ENCODE measurements at places on chromosomes 7 and 10.

GRCh38 chr10:71188201-71188600 lies 24.2 kb upstream of the UNC5B start:
- DNase-seq = no peak

GRCh38 chr10:78474743-78475142 lies 441.1 kb downstream of the RPS24 start:
- no peak for DNase-seq

GRCh38 chr7:27590416-27590815 lies 72.3 kb downstream of the HIBADH start:
- no peak for DNase-seq

DNA sequence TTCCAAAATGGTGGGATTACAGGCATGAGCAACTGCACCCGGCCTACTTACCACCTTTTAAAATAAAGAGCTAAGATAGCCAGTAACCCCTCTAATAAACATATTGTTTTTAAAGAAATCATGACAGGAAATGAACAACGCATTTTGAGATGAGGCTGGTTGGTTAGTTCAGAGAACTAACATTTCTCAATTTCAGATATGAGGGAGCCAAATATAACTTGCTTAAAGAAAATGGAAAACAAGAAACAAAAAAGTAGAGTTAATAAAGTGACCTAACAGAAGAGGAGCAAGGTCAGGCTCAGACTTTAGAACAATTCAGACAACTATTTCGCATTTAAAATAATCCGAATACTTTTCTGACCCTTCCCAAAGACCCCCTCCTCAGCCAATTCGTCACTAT lies 254.9 kb upstream of the PHF14 start:
- no peak for DNase-seq

DNA sequence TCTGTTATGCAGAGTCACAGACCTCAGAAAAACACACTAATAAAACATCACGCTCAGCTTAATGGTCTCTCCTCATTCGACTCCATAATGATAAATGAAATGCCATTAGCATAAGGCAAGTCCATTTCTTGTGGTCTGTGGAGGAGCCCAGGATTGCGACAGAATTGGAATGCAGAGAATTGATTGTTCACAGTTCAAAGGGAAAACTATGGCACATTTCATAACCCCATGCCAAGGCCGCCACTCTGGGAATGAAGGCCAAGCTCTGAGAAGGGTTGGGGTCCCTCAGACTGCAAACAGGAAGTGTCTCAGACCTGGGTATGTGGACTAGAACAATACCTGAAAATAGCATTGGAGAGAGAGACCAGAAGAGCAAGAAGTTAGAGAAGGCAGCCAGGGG lies 398.9 kb downstream of the ADRA2A start:
- DNase-seq = no peak

GRCh38 chr7:84060760-84061261 lies 133.8 kb downstream of the SEMA3A start:
- DNase-seq = no peak

- DNase-seq = no peak
These were observed 266.8 kb downstream of the SORCS1 start for GRCh38 chr10:106897719-106898118.

DNA sequence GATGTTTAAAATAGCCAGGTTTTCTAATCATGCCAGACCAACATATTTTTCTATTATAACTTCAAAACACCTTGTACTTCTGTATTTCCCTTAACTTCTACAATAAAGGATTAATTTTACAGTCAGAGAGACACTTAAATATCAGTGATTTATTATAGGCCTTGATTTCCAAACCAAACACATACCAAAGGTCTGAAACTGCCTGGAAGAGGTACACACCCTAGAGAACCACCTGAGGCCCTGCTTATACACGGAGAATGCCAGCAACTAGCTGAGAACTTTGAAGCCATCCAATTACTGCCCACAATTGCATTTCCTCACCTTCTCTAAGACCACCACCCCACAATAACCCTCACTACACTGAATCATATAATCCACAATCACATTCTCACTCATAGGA lies 4.9 kb downstream of the CCDC6 start:
- no peak for DNase-seq

DNA sequence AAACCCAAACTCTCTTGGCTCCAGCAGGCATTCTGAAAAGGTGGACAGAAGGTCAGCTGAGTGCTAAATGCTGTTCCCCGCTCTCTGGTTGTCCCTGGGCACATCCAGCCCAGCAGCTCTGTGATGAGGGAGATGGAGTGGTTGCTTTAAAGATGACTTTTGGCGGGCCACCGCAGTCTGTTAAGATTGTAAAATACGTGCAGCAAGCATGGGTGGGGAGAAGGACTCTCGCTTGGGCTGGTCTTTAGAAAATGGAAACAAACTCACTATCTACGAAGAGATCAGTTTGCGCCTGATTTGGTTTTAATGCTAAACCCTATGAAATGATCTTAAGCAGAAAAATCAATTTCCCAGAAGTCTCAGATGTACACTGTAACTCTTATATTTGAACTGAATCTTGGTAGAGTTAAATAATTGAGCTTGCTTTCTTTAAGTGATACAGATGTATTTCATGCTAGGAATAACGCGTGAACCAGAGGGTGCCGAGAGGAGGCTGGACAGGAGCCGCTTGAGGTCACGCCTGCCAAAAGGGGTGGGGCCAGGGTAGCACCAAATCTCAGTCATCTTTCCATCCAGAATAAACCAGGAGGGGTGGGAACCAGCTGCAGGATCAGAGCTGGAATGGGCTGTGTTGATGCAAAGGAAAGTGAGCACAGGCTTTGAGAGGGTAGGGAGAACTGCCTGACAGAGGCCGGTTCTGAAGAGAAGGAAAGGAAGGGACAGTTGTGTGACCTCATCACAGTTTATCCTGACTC lies 170.2 kb upstream of the MKI67 start:
- DNase-seq = no peak

DNA sequence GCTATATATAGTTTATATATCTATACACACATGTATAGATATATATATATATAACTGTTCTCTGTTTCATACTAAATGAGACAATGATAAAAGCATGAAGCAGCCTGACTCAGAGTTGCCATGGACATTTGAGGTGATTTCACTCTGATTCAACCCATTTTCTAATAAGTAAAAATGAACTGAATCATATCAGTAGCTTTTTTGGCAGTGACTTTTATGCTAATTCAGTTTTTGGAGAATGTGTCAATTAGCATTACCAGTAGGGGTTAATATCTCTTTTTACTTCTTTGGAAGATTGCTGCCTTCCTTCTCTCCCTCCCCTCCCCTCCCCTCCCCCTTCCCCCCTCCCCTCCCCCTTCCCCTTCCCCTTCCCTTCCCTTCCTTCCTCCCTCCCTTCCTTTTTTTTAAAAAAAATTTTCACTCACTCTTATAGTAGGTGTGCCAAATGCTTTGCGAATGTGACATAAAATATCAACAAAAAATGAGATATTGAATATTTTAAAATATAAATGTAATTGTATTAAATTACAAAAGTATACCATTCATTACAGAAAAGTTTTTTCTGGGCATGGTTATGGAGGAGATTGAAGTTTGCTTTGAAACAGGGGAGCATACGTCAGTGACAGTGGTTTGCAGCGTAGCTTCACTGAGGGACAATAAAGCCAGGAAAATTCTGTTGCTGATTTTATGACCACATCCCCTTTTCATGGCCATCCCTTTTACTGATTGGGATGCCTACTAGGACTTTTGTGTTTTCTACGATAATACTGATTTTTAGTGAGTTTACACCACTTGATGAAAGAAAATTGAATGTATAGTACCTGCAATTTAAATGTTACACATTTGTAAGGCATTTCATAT lies 64.0 kb upstream of the KLF6 start:
- no peak for DNase-seq

DNA sequence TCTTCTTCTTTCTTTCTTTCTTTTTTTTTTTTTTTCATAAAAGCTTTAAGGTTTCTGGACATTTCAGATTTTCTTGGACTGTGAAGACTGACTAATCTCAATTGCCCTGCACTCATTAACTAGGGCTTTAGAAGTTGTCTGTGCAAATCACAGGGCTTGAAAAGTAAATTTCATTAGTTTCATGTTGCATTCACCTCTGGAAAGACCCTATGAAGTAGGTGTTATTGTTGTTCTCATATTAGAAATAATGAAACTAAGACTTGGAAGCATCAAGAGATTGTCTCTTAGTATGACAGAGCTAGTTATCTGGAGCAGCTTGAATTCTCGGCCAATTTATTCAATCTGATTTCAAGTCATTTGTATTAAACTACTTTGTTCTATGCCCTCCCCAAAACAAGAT lies 28.2 kb upstream of the SEMA3D start:
- no peak for DNase-seq

GRCh38 chr7:79272066-79272669 lies 181.3 kb downstream of the MAGI2 start:
- no peak for DNase-seq

GRCh38 chr7:4297918-4298219 lies 384.2 kb upstream of the FOXK1 start:
- no peak for DNase-seq

DNA sequence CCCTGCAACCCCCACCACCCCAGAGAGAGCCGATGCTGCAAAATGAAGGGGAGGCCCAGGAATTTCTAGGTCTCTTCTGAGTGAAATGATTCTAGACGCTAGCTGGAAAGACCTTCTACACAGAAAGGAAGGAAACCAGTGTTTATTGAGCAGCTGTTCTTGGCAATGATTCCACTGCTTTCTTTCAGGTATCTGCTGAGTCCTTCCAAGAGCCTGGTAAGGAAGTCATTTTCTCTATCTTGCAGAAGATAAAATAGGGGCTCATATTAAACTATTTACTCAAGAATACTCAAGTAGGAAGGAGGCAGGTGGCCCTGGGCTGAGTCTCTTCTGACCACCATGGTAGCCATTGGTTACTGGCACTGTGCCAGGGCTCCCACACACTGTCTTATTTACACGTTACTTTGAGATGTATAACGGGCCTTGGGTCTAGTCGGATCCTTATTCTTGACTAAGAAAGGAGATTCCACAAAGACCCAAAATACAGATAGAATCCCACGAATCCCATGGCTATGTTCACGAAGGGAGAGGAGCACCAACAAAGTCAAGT lies 112.1 kb downstream of the GALNT11 start:
- no peak for DNase-seq

GRCh38 chr7:116674508-116675173 lies 2.6 kb downstream of the MET start:
- no peak for DNase-seq

GRCh38 chr10:102783568-102783967 lies 39.8 kb downstream of the WBP1L start:
- no peak for DNase-seq

DNA sequence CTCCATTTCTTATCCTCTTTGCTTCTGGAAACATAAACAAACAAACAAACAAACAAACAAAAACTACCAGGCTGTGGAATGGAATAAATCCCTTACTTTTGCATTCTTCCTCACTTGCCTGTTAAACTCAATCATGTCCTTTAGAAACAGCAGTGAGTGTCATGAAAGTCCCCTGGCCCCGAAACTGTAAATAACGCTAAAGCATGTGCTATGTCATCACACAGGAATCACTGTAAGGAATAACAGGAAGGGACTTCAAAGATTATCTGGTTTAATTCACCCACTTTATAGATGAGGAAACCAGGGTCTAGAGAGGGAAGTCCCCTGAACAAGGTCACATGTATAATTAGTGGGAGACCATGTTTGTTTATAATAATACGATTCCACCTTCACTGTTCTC lies 159.4 kb upstream of the MEOX2 start:
- no peak for DNase-seq

- DNase-seq = no peak
These were observed 484.0 kb upstream of the ZWINT start for GRCh38 chr10:56844978-56845529.

- no peak for DNase-seq
These were observed 14.5 kb downstream of the ADK start for GRCh38 chr10:74165530-74165901.

DNA sequence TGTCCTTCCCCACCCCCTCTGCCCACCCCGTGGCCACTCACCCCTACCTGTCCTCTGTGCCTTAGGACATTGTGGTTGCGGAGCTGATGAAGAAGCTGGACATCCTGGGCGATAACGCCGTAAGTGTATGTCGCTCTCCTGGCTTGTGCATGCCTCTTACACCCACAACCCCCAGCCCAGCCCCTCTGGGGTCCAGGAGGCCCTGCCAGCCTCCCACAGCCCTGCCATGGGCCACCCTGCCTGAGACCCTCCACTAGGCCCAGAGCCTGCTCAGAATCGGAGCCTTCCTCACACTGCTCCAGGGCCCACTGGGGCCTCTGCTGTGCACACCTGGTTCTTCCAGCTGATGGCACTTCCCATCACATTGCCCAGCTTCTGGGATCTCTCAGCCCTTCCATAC lies 36.8 kb upstream of the DPYSL4 start:
- no peak for DNase-seq

DNA sequence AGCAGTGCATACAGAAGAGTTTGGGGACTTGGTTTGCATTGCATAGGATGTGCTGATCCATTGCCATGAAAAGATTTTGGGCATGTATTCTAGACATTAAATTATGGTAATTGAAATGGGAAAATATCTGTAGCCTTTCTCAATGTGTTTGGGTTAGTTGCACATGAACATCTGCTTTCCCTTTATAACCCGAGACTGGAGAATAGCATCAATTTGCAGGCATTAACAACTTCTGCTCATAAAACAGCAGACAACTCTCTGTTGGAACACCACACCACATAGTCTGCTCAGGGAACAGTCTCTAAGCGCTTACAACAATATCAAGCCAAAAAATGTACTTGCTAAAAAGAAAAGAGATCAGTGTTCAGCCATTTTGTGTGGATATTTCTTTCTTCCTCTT lies 1391.1 kb upstream of the LRRTM3 start:
- DNase-seq = no peak

- DNase-seq = no peak
These were observed 182.1 kb downstream of the ARID5B start for GRCh38 chr10:62083412-62084267.

- DNase-seq = no peak
These were observed 3.8 kb downstream of the CDK6 start for GRCh38 chr7:92832534-92833023.

- no peak for DNase-seq
These were observed 4.2 kb upstream of the LIPA start for GRCh38 chr10:89255793-89256192.

DNA sequence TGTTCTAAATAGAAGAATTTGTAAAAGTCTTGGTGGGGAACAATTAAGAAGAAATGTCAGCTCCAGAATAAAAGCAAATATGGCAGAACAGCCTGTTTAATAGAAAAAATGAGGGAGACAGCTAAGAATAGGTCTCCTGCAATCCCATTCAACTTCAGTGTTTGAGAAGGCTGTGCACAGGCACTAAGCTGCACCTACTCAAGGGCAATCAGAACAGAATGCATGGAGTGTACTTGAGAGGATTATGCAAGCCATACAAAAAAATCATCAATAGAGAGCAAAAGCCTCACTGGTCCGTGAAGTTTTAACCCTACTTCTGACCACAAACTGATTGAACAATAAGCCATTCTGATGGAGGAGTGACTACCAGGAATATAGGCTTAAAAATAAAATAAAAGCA lies 690.7 kb upstream of the PCDH15 start:
- DNase-seq = no peak
